ENCODE measurements at places on chromosomes 6 and 20.

GRCh38 chr20:45080867-45081624, 19.9 kb downstream of the KCNS1 start:
- no peak for DNase-seq

DNA sequence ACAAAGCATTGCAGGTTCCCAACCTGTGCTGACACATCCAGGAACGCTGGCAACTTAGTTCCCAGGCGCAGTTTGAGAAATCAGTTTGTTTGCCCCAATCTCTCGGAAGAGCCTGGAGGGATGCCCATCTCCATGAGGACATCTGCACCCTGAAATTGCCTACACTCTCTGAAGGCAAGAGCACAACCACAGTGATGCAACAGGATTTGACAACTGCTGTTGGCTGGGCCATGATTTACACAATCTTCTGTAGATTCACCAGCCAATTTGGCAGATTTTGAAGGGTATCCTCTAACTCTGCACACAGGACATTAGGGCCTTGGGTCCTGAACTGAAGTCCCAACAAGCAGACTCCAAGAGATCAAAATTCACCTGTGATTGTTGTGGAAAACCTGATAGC, 3.4 kb downstream of the APMAP start:
- DNase-seq, result no peak

- DNase-seq, result no peak
Observed at GRCh38 chr20:56352345-56353055, 6.3 kb upstream of the FAM210B start.

DNA sequence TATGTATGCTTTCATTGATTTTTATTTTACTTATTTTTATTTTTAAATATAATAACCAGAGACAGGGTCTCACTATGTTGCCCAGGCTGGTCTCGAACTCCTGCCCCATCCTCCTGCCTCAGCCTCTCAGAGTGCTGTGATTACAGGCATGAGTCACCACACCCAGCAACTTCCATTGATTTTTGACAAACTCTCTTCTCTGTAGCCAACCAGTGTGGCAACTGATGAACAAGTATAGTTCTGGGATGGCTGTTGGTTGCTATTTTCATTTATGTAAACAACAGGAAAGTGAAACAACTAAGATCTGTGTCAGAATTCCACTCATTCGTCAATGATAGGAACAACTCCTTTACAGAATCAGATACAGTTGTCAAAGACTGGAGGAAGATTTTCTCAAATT, 356.7 kb upstream of the JARID2 start:
- no peak for DNase-seq

DNA sequence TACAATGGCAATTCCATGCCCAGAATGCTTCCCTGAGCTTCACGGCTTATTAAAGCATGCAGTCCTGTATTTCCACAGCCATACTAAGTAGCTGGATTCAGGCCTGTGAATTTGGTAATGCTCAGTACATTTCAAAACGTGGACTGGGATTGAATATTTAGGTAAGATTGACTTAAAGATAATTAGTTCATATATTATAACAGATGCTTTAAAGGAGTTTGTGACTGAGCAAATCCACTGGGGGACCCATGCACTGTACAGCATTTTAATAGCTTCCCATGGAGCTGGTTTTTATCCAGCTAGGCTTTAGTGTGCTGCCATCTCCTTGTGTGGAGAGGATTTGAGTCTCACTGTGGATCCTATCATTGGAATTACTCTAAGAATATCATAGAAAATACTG, 420.9 kb upstream of the FLRT3 start:
- DNase-seq, result no peak

DNA sequence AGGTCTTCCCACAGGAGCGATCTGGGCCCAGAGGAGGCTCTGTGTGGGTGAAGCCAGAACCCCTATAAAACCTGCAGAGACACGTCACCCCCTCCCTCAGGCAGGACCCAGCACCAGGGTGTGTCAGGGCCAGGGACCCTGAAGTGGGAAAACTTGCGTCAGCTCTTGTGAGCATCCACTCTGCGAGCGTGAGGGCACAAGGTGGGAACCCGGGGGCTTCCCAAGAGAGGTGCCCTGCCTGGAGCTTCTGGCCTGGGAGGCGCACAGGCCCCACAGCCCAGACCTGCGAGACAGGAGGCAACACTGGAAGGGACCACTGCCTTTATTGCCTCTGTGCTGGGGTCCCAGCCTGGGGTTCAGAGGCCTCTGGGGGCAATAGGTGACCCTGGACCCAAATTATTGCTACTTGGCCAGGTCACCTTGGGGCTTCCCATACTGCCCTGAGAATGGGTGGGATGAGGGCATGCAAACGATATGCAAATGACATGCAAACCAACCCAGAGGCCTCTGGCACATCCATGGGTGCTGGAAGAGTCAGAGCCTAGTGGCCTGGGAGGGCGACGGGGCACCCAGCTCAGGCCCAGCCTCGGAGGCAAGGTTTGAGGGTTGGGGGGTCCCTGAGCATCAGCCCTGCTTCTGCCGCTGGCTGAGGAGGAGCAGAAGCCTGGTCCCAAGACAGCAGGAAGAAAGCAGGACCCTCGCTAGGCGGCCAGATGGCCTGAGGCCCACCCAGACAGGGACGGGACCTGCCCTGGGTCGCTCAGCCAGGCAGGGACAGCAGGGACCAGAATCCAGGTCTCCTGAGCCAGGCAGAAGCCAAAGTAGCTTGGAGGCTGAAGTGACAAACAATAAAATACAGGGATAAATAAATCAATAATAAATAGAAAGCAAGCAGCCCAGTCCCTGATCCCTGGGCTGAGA, 5.1 kb upstream of the C20orf144 start:
- DNase-seq, result no peak

DNA sequence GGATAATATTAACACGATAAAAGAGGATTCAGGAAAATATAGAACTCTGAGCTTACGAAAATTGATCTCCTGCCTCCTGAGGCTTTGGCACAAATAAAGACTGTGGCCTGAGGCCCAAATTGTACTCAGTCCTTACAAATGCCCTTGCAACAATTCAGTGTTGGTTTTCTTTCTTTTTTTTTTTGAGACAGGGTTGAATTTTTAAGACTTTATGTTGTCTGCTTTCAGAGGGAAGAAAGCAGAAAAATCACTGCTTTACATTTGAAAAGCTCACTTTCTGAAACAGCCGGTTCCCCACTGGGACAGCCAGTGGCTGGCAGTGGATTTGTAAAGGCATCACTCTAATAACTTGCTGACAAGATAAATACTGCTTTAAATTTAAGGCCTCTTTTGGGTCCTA, 290.5 kb downstream of the SLC35F1 start:
- DNase-seq, result no peak

DNA sequence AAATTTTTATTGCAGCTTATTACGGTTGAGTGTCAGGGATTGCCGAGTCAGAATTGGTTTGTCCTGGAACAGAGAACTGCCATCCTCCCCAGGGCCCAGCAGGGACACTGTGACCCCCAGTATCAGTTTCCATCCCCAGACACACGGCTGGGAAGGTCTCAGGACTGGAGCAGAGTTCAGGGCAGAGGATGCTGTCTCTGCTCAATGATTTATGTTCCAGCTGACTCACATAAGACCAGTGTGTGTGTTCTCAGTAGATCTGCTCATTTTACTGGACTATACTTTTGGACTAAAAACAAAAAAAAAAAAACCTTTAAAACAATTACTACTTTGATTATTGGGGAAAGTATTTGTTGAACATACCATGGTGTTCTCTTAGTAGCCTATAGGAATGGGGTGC, 44.2 kb downstream of the FNDC1 start:
- DNase-seq, result no peak

DNA sequence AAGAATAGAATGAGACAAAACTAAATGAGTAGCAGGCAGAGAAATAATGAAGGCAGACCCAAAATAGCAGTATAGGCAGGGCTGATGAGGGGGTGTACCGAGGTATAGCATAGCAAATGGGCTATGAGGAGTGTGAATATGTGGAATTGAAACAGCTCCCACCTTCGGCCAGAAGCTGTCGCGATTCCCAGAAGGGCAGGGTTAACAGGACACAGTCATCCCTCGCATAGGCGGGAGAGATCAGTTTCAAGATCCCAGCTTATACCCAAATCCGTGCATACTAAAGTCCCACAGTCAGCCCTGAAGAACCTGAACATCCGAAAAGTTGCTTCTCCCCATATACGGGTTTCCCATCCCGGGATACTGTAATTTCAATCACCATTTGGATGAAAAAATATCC, 82.7 kb downstream of the PTPRK start:
- no peak for DNase-seq

- DNase-seq, result no peak
Observed at GRCh38 chr6:46281110-46281509, 110.3 kb upstream of the ENPP5 start.

DNA sequence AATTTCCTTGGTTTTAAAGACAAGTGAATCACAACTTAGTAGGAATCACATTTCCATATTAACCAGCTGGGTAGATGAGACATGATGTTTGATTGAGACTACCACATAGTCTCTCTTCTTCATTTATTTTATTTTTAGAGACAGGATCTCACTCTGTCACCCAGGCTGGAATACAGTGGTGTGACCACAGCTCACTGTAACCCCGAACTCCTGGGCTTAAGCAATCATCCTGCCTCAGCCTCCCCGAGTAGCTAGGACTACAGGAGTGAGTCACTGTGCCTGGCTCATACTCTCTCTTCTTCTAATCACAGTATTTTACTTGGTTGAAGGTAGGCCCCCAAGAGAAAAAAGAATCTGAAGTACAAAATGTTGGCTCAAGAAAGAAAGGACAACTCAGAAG, 80.2 kb upstream of the ASF1A start:
- no peak for DNase-seq

DNA sequence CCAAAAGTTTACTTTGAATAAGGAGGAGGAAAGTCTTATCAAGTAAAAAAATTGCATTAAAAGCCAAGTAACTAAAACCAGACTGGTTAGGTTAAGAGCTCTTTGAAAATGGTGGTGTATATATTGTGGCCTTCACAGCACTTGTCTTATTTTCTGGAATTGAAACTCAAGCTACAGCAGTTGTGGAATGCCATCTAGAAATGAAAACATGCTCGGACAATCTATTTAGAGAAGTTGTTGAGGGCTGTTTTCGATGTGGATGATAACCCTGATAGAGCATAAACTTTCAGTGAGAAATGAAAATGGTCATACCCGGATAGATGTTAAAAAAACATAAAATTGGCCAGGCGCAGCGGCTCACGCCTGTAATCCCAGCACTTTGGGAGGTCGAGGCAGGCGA, 47.0 kb downstream of the ARID1B start:
- DNase-seq, result no peak

GRCh38 chr6:170476360-170476759, 76.7 kb downstream of the PSMB1 start:
- DNase-seq, result no peak

DNA sequence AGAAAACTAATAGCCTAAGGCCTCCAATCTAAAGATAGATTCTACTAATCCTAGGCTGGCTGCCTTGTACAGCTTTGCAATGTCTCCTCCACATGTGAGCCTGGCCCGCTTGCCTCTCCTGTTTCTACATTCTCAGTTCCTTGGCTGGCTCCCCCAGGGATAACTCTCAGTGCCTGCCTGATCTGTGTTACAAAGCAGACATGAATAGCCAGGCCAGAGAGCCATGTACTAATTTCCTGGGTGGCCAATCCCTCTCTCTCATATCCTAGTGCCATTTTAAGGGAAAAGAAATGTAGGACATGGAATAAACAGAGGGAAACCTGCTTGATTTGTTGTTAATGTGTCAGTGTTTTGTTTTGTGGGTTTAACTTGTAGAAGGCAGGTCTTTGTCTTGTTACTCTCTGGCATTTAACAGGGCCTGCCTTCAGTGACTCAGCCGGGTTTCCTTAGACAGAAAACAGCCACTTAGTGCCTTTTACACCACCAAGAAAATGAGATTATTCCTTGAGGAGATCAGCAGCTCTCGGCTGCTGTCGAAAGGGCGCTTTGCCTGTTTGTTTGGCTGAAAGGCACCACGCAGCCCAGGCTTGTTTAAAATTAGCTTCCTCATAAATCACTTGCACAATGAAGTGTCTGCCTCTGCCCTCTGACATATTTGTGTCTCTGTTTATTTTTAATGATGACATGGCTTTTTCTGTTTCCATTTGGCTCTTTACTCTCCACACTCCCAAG, 702.7 kb downstream of the MAFB start:
- no peak for DNase-seq

GRCh38 chr6:79435746-79436145, 101.5 kb downstream of the LCA5 start:
- DNase-seq, result no peak

GRCh38 chr6:109383438-109383940, 1.2 kb upstream of the CD164 start:
- DNase-seq, result no peak

DNA sequence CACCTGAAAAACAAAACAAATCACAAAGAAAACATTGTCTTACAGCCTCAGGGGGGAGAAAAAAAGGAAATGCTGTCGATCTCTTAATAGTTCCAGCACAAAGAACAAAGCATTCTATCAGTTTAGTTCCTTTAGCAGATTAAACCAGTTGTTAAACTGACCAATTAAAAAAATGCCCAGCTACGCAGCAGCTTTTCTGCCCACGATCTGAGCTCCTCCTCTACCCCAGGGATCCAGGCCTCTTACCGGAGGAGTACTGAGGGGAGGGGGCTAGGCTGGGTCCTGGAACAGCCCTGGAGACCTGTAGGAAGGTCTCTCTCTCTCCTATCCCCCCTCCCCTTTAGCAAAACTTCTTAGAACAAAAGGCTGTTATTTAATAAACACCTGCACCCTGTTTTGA, 13.4 kb downstream of the PTK7 start:
- DNase-seq, result no peak

- DNase-seq, result no peak
Observed at GRCh38 chr20:45087814-45088213, 13.1 kb downstream of the KCNS1 start.

GRCh38 chr6:16446273-16446672, 207.9 kb downstream of the GMPR start:
- no peak for DNase-seq

GRCh38 chr6:13180538-13180937, 147.8 kb downstream of the TBC1D7 start:
- no peak for DNase-seq

DNA sequence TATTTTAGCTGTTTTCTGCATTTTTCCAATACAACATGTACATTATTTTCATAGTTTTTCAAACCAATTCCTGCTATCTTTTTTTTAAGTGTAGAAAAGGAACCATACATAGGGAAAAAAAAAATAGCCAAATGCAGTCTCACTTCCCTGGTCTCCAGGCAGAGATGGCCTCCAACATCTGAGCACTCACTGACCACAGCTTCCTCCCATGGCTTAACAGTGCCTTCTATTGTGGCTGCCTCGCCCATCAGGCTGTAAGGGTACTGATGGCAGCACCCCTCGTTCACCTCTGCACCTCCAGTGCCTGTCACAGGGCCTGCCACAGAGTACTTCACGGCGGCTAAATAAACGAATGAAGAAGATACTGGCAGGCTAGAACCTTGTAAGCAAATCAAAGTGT, 591.1 kb downstream of the PTPRT start:
- no peak for DNase-seq

GRCh38 chr6:41717392-41717736, 18.0 kb downstream of the TFEB start:
- DNase-seq, result no peak

DNA sequence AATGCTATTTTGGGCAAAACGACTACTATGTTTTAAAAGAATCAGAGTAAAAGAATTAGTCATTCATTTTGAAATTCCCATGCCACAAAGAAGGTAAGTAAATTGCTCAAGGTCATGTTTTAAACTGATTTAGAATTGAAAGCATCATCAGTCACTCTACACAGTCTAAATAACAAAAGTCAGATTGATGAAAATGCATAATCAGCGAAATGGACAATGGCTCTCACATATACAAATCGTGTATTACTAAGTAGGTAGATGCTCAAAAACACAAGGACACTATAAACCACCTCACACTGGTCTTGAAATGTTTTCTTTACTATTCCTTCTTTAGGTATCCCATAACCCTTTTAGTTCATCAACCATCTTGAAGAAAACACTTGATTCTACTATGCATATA, 135.4 kb downstream of the OPN5 start:
- DNase-seq, result no peak
